ENCODE measurements at places on chromosomes 4 and X.

- DNase-seq: no peak
Observed at GRCh38 chr4:15020502-15021286, 18.4 kb downstream of the CPEB2 start.

- no peak for DNase-seq
Observed at GRCh38 chr4:24793219-24794005, 2.0 kb upstream of the SOD3 start.

DNA sequence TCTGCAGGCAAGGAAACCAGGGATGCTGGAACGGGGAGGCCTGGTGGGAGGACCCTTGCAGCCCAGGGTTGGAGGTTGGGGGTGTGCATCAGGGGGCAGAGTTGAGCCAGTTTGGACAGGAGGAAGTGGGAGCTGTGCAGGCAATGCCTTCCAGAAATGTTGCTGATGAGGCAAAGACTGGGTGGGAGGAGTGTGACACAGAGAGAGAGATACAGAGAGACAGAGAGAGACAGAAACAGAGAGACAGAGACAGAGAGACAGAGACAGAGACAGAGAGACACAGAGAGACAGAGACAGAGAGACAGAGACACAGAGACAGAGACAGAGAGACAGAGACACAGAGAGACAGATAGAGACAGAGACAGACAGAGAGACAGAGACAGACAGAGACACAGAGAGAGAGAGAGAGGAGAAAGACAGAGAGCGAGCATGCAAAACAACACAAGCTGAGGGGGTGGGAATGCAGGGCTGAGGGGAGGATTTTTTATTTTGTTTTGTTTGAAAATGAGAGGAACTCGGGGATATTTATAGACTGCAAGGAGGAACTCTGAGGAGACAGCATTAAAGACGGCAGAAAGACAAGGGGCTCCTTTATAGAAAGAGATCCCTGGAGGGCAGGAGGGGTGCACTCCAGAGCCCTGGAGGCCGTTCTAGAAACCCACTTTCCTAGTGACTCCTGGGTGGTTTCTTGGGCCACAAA lies 1.9 kb upstream of the HAUS3 start:
- DNase-seq: peak; percentile 57

DNA sequence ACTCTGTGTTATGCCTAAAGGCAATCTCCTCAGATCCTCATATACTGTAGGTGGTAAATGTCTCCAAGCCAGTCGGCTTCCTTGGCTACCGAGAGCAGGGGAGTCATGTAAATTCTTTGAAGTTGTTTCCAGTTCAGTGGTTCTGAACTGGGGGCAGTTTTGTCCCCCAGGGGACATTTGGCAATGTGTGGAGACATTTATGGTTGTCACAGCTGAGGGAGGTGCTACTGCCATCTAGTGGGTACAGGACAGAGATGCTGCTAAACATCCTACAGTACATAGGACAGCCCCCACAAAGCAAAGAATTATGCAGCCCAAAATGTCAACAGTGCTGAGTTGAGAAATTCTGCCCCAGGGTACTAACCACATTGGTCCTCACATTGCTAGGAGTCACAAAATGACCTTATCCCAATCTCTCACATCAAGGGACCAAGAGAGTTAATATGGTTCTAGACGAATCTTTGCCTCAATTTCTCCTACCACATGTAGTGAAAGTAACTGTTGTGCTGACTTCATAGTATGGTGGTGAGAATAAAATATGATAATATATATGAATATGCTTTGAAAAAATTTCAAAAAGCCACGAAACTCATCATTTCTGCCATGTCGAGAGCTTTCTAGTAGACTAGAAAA lies 104.4 kb upstream of the ARHGAP24 start:
- DNase-seq: peak; percentile 13

- DNase-seq: no peak
Observed at GRCh38 chr4:14049946-14050345, 422.4 kb upstream of the BOD1L1 start.

DNA sequence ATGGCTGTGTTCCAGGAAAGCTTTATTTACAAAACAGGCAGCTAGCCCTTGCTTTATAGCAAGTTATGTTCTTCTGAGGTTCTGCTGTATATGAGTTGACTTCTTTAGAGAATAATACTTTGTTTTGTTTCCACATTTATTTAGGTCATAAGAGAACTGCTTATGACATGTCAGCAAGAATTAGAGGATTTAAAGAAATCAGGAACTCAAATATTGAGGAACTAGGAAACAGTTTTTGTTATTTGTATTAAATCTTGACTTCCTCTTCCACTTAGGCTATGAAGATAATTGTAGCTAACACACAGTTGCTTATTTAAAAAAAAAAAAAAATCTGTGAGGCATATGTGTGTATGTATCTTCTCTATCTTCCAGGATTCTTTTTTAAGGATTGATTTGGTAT lies 14.3 kb downstream of the ZRSR2 start:
- DNase-seq: no peak

- DNase-seq: no peak
Observed at GRCh38 chrX:54413753-54414152, 26.5 kb upstream of the TSR2 start.

GRCh38 chr4:1033840-1034551 lies 22.6 kb downstream of the FGFRL1 start:
- no peak for DNase-seq

GRCh38 chrX:17413228-17413627 lies 38.2 kb downstream of the NHS start:
- DNase-seq: no peak

DNA sequence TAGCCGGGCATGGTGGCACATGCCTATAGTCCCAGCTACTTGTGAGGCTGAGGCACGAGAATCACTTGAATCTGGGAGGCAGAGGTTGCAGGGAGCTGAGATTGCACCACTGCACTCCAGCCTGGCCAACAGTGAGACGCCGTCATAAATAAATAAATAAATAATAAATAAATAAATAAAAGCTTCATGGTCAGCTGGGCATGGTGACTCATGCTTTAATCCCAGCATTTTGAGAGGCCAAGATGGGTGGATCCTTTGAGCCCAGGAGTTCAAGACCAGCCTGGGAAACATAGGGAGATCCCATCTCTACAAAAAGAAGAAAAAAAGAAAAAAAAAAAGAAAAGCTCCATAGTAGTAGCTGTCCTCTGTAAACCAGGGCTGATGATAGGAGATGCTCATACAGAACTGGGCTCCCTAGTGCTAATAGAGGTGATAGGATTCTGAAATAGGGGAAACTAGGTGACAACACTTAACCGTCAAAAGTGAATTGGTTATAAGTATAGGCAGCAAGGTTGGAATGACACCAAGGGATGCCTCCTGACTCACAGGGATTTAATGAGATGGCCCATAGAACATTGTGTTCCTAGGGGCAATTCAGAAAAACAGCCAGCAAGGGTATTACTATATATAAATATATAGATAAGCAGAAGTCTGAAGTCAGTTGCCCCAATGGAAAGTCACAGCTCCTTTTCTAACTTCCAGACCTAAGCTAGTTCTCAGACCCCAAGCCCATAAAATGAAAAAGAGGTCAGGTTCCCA lies 41.8 kb upstream of the ARHGEF6 start:
- DNase-seq: no peak

- DNase-seq: no peak
Observed at GRCh38 chrX:9905288-9905687, 61.9 kb upstream of the CLDN34 start.

DNA sequence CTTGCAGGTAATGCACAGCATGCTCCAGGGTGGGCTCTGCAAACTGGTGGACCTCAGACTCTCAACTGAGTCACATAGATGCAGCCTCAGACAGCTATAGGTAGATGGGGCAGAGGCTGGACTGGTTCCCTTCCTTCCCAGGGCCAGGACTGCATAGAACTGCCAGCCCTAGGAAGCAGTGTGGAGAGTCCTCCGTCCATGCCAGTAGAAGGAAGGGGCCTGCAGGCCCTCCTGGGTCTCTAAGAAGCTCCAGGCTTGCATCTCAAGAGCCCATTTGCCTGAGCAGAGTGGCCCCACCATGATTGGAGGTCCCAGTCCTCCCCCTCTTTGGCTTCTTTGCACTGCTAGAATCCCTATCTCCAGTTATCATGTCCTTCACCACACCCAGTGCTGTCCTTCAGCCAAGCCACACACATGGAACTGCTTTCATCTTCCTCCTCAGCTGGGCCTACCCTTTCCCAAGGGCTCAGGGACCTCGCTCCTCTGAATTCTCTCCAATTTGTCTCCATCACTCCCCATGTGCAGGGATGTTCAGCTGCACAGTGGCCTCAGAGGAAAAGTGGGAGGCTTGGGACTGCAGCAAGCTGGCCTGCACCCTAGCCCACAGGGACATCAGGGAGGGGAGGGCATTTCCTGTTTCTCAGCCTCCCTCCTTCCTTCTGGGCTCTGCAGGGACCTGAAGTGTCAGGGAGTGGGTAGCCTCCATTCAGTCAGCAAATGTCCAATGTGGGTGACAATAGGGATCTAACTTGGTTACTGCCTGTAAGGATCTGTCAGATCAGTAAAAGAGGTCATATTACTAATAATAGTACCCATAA lies 146.0 kb downstream of the PJA1 start:
- DNase-seq: no peak

DNA sequence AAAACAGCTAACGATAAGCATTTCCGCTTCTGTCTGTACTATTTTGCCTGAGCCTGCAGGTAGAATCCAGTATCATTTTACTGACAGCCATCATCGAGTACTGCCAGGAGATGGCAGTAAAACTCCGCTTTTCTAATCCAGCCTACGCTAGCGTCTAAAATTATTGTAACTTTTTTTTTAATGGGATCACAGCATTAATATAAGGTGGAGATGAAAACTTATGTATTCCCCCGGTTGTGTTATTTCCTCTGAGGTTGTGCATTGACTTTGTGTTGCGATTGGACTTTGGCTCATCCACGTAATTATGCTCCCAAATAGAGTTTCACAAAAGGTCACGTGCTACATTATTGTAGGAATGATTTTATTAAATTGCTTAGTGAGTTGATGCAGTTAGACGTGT lies 248.1 kb downstream of the C4orf33 start:
- peak; percentile 5 for DNase-seq

GRCh38 chr4:146255874-146256273 lies 41.5 kb downstream of the REELD1 start:
- no peak for DNase-seq

GRCh38 chr4:114263233-114263632 lies 283.8 kb upstream of the ARSJ start:
- DNase-seq: no peak

DNA sequence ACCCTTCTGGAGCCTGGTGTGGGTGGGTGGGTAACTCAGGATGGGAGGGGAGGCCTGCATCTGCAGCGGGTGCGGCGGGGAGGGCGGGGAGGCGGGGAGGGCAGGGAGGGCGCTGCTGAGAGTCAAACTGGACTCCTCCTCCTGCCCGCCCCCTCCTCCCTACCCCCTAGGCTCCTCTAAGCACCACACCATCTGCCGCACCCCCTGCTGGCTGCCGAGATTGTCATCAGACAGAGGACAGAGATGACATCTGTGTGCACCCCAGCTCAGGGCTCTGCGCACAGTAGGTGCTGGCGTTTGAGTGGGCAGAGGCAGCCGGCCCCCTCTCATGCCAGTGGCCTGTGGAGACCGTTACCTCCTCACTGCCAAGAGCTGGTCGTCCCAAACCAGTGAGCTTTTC lies 10.6 kb upstream of the HMX1 start:
- DNase-seq: no peak

GRCh38 chr4:42626629-42627146 lies 30.2 kb downstream of the ATP8A1 start:
- DNase-seq: no peak

DNA sequence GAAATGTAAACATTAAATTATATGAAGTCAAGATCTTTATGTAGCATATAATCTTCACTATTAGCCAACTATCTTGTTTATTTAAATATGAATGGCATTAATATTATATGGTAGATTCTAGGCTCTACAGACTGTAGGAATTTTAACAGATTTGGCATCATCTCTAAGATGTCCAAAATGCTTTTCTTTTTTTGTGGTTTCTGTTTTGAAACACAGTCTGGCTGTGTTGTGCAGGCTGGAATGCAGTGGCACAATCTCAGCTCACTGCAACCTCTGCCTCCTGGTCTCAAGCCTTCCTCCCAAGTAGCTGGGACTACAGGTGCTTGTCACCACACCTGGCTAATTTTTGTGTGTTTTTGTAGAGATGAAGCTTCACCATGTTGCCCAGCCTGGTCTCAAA lies 76.2 kb downstream of the ELOVL6 start:
- DNase-seq: no peak

DNA sequence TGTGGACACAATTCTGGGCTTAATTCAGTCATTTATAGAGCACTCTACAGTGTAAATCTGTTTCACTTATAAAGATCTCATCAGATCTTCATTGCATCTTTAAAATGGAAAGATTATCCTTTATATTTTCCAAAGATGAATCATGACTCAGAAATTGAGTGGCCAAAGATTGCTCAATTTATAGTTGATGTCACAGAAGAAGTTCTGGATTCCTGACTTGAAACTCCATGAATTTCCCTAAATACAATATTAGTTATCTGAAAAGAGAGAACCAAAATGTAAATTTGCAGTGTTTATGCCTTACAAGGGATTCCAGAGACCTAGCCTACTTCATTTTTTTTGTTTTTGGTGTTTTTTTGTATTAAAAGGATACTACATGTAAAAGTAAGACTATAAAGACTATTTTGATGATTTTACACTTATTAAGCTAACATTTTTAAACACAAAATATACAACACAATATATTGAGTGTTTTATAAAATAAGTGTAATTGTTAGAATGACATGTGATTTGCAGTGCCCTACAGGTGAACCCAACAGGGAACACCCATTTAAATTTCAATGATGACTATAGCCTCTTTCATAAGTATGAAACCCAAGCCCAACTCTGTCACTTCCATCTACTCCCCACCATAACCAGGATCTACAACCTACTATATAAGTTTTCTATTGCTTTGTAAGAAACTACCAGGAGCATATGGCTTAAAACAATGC lies 183.5 kb downstream of the PCDH7 start:
- DNase-seq: no peak

DNA sequence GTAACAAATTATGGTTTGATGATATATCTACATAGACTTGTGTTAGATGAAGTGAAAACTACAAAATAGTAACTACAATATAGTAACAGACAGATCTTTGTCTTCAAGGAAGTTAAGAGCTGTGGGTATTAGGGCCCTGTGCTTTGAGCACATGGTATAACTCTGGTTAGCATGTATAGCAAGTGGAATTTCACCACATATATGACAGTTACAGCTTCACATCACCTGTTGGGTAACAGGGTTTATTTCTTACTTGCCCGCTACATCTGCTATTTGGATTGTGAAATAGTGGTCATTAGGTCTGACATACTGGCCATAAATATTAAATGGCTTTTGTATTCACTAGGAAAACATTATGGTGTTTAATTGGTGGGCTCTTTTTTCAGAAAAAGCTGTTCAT lies 20.2 kb downstream of the OFD1 start:
- DNase-seq: no peak

DNA sequence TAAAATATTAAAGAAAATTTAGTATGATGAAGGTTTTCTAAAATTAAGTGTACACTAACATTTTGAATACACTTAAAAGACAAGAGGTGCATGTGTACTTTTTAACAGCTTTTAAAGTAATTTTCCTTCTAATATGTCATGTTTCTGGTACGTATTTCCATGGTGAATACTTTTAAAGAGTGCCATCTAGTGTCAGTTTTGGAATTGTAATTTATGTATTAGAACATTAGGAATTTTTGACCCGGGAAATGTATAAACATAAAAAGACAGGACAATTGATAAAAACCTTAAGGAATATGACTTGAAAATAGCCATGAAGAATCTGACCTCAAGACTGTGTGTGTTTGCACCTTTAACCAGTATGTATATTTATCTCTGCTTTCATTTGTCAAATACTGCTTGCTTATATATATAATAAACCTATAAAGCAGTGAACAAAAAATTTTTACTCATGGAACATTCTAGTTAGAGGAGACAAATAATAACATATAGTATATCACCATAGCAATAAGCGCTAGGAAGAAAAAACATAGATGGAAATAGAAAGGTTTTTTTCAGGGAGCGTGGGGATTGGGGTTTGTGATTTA lies 7.2 kb downstream of the GSTCD start:
- DNase-seq: peak; percentile 23
